ENCODE measurements at places on chromosomes 2 and 18.

- no peak for DNase-seq
Measured at GRCh38 chr2:233798335-233799086, 20.4 kb downstream of the MROH2A start.

DNA sequence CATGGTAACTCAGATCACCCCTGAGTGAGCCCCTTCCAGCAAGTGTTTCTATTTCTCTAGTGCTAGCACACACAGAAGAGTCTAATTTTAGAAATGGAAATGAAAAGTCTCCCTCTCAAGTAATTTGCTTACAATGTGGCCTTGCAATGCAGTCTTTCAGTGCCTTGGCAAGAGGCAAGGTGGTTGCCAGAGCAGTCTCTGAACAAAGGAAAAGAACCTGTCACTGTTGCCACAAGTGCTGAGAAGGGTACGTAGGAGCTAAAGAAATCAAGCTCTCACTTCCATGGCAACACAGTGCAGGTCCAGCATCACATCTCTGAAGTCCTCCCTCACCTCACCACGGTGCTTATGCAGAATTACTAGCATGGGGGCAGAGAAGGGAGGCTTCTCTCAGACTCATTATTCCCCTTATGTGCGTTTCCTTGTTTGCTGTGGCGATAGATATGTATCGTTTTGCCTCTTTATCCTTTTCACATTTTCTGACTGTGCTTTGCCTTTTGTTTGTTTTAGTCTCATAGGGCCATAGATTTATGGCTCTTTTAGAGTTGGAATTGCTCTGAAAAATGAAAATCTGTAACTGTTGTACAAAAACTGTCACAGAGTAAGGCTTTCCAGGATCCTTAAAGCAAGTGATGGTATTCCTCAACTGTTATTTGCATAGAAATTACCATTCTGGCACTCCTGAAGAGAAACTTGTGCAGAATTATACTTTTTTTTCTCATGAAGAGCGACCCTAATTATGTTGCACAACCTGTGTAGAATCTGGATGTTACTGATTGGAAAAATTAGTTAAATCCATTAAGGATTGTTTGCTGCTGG is 164.8 kb downstream of the CCDC85A start:
- DNase-seq, result no peak

GRCh38 chr2:151237422-151238025 is 24.1 kb downstream of the RBM43 start:
- no peak for DNase-seq

- no peak for DNase-seq
Measured at GRCh38 chr2:19818543-19818942, 83.2 kb downstream of the TTC32 start.

DNA sequence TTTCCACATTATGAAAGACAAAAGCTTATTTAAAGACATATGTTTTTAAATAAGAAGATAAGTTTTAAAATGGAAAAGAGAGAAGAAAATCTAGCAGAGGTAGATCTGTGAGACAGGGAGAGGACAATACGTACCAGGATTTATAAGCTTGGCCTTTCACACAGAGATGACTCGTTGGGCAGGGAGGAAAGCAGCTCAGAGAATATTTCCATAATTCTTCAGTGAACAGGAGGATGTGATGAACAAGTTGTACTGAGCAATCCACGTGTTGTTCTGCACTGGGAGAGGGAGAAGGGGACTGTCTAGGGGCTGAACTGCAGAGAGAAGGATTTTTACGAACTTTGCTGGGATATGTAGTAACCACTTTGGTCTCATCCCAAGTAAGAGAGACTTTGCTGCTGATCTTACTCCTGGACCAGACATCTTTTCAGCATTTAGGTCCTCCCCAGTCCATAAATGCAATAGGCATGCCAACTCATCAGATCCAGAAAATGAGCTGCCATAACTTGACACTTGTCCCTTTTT is 162.5 kb upstream of the SETBP1 start:
- no peak for DNase-seq

- DNase-seq, result no peak
Measured at GRCh38 chr2:233849607-233850271, 4.6 kb downstream of the HJURP start.

DNA sequence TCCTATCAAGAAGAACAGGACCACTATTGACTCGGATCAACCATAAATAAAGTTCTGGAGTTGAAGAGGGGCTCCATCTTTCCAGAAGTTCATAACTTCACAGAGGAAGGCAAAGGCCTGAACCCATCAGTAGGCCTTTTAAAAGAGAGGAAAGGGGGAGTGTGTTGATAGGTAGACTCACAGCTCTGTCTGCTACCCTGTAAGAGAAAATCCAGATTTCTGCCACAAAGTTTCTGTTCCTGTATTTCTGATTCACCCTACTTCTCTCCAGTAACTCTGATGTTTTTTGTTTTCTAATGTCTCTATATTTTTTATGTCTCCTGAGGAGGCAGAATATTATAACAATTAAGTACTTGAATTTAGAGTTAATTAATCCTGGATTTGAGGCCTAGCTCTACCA is 564.0 kb downstream of the TNS1 start:
- no peak for DNase-seq

- no peak for DNase-seq
Measured at GRCh38 chr2:108587621-108588020, 53.4 kb downstream of the LIMS1 start.

GRCh38 chr2:205872716-205873115 is 190.4 kb downstream of the NRP2 start:
- no peak for DNase-seq

DNA sequence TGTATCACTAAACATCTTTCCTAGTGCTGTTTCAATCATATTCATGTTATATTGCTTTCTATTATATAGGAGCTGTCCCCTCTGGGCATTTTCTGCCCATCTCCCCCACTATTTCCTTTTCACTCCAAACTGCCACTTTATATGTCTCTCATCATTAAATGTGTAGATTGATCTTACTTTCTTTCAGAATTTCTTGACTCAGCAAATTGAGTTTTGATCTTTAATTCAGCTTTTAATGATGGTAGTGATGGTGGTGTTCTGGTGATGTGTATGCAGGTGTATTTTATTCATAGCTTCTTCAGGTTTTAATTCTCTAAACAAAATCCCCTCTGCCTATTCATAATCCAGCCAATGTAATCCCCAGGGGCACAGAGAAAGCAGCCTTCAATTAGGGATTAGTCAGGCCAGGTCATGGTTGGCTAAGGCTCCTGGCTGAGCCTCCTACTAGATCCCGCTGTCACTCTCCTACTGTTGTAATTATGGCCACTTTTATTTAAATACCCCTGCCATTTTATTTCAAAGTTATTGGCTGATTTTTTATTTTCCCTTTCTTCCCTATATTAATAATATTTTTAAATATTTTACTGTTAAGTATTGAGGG is 325.4 kb downstream of the SPAG16 start:
- DNase-seq, result no peak

- DNase-seq, result no peak
Measured at GRCh38 chr18:5841518-5841917, 53.8 kb downstream of the TMEM200C start.

GRCh38 chr2:16326711-16327300 is 338.8 kb downstream of the CYRIA start:
- DNase-seq, result no peak

- DNase-seq, result no peak
Measured at GRCh38 chr2:105272176-105272575, 30.6 kb downstream of the GPR45 start.

DNA sequence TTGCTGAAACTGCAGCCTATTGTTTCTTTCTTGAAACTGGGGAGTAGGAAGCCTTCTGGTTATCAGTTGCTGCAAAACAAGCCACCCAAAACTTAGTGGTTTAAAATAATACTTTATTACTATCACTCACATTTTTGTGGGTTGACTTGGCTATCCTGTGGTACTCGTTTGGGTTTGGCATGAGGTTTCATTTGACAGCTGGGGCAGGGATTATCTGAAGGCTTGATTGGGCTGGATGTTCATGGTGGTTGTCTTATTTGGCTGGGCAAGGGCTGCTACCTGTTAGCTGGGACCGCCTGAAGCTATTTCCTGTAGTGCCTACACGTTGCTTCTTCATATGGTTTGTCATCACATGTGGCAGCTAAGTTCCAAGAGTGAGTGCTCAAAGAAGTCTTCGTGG is 122.3 kb downstream of the PLCL1 start:
- DNase-seq, result no peak

DNA sequence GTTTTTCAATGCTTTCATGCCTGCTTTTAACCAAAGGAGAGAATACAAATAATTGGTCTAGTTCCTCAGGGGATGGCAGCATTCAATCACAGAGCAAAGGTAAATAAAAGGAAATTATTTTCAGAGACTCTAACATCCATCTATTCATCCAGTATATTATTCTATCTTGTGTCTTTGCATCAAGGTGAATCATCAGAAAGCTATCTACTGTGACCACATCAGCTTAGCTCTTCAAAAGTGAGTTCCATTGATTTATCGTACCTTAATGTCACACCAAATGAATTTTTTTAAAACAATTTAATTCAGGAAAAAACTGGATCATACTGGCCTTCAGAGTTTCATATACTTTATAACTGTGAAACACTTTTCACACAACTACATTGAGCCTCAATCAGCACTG is 66.1 kb downstream of the CHN1 start:
- no peak for DNase-seq

- DNase-seq, result no peak
Measured at GRCh38 chr18:68234676-68235075, 480.2 kb downstream of the TMX3 start.

GRCh38 chr2:229150317-229150716 is 120.8 kb downstream of the PID1 start:
- DNase-seq, result no peak

GRCh38 chr2:239201884-239202283 is 198.9 kb downstream of the HDAC4 start:
- DNase-seq, result no peak

DNA sequence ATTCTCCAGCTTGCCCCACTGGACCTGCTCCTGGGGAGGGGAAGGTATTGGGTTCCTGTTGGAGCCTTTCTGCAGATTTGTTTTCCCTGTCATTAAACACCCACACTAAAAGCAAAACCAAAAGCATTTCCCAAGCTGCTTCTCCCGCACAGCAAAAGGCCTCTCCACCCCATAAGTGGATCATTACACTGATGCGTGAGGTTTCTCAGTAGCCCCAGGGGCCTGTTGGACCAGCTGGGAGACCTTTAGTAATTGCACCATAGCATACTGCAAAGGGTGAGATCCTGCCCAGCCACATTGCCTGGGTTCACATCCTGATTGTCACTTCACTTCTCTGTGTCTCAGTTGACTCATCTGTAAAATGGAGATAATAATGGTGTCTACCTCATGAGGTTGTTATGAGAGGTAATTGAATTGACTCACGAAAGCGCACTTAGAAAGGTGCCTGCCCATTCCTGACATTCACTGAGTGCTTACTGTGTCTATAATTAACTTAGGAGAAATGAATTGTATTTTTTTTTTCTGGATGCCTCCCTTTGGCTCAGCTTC is 43.9 kb downstream of the TOGARAM2 start:
- no peak for DNase-seq

DNA sequence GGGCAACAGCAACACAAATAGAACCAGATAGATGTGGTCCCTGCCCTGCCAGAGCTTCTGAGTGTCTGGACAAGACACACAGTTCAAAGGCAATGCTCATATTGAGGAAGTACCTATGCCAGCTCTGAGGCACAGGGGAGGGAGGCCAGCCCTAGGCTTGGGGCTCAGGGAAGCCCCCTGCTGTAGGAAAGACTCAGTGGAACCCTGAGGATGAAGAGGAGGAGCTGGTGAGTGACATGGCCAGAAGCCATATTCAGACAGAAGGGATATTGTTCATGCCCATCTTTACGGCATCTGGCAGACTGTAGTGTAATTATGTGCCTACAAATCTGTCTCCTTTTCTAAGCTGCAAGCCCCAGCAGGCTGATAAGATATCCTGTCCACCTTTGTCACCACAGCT is 8.8 kb downstream of the SIGLEC15 start:
- no peak for DNase-seq

DNA sequence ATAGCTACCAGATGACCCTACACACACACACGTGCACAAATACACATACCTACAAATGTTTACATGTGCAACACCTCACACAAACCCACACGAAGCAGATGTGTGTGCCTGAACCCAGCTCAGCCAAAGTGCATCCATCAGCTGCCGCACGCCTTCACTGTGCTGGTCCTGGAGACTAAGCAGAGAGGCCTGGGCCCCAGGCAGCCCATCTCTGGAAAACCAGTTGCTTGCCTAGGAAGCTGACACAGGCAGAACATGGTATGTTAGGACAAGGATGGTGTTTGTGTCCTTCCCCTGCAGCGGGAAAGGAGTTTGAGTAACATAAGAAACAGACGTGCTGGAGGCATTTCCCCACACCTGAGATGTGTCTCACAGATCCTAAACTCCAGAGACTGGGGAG is 86.7 kb downstream of the SEPTIN10 start:
- no peak for DNase-seq

- no peak for DNase-seq
Measured at GRCh38 chr18:73752965-73753364, 394.7 kb downstream of the FBXO15 start.

DNA sequence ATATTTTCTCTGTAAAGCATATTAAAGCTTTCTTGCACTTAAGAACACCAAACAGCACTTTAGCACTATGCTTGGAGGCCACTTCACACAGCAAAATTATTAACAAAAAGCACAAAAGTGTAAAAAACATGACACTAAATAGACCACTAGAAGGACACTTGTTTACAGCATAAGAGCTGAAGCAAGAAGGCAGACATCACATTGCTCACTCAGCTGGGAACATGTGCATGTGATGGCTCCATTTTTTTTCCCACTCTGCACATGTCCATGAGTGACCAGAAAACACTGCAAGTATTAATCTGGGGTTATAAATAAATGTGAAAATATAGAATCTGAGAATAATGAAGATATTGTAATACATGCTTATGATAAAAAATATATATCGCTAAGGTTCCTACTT is 103.1 kb upstream of the MAPRE2 start:
- DNase-seq, result no peak

DNA sequence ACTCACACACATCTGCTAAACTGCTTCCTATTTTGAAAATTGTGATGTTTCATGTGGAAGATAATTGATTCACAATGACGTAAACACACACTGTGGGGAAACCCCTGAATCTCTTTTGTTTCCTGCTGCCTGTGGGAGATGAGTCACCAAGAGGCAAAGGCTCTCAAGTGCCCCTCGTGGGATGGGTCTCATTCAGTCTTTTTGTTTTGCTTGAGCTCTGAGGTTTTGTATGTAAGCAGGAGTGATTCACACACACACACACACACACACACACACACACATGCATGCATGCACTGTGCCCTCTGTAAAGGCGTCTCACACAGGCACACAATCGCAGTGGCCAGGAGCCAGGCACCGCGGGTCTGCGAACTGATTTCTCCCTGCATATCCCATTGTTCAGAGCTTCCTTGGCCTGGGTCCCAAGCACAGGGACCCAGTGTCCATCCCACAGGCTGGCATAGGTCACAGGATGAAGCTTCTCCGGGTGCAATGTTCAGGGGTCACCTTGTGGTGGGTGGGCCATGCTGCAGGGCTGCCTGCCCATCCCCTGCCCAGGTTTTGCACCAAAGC is 12.1 kb upstream of the ARHGEF4 start:
- no peak for DNase-seq

DNA sequence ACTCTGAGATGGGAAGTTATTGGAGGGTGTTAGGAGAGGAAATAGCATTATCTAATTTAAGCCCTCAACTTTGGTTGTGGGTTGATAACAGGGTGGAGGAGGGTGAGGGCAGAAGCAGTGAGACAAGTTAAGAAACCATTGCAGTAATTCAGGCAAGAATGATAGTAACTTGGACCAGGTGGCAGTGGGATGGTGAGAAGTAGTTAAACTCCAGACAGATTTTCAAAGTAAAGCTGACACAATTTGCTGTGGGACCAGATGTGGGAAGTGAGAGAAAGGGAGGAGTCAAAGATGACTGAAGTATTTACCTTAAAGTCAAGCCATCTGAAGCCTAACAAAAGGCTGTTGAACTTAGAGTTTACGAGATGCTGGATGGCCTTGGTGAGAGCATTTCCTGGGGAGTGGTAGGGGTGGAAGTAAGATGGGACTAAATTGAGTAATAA is 163.2 kb upstream of the KLF7 start:
- DNase-seq, result no peak

All from HuH-7.5 (cell line).